ENCODE measurements at places on chromosomes 2 and 18.

DNA sequence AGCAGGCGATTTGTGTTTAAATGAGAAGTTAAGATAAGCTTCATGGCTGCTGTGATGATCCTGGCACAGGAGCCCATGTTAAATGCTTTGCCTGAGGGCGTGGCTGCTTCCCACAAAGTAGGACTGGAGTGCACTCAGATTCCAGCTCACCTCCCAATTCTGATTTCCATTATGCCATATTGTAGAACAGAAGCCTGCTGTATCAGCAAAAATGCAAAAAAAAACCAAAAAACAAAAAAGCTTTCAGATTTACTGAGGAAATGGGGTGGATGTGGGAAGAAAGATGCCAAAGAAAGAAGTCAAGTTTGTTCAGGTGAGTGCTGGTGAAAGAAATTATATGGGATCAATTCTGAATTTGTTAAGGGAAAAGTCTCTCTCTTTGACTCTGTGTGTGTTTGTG lies 610.4 kb upstream of the NETO1 start:
- DNase-seq: no peak

DNA sequence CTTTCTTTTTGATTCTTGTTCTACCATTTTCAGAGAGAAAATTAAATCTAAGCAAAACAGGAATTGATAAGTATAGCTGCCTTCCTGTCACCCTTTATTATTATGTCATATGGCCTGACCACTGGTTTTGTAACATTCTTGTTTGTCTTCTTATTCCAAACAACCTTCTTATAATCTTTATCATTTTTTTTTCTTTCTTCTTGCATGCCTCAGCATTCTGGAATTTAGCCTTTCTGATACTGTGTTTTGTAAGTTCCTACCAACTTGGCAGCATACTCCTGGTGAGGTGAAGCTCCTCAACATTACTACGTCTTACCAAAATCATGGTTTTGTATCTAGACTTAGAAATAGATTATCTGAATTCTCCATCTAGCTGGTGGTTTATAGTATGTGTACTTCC lies 199.2 kb downstream of the CAMKMT start:
- DNase-seq: no peak

- DNase-seq: no peak
Measured at GRCh38 chr18:75247611-75248421, 37.2 kb downstream of the TSHZ1 start.

- no peak for DNase-seq
Measured at GRCh38 chr18:45444040-45444439, 171.2 kb upstream of the SLC14A2 start.

- DNase-seq: no peak
Measured at GRCh38 chr18:75086494-75087034, 122.4 kb downstream of the PTGR3 start.

DNA sequence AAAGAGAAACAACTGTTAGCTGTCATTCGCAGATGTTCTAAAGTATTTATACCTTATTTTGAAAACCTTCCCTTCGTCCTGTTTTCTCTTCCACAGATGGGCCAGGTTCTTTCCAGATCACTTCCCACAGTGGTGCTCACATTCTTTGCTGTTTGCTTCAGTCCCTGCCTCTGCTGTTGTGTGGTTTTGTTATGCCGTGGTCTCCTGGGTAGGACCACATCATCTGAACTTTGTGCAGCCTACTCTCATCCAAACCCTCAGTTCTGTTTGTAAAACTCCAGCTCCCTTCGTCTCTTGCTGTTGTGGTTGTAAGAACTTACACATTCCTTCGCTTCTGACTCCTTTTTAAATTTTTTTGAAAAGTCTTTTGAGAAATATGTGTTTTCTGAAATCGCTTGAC lies 38.1 kb downstream of the ZNF236 start:
- no peak for DNase-seq

- peak; percentile 49 for DNase-seq
Measured at GRCh38 chr18:58552057-58552461, 76.8 kb downstream of the ALPK2 start.

GRCh38 chr2:181750305-181750704 lies 70.0 kb upstream of the NEUROD1 start:
- no peak for DNase-seq
